ENCODE measurements at places on chromosomes 2 and 18.

GRCh38 chr2:200452377-200452776 lies 57.5 kb downstream of the KCTD18 start:
- DNase-seq = no peak

DNA sequence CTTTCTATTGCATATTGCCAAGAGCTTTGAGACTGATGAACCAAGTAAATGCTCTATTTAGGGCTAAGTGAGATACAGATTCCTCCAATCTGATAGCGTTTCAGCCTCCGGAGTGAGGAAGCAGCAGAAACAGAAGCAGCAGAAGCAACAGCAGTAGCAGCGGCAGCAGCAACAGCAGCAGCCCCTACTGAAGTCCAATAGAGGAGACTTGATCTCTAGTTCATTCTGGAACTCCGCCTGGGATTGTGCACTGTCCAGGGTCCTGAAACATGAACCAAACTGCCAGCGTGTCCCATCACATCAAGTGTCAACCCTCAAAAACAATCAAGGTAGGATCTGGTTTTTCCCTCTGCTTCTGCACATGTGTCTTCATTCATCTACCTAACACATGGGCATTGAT lies at the start of gene DPP10:
TSS of gene DPP10 (plus strand) at position 132 of the 400 bp plus-strand sequence.
- no peak for DNase-seq

GRCh38 chr2:191696001-191696400 lies 18.1 kb downstream of the NABP1 start:
- DNase-seq = peak; percentile 88

- peak; percentile 70 for DNase-seq
Observed at GRCh38 chr2:209472112-209472832, 48.4 kb downstream of the MAP2 start.

GRCh38 chr18:63908858-63909257 lies 1.1 kb downstream of the SERPINB10 start:
- no peak for DNase-seq

DNA sequence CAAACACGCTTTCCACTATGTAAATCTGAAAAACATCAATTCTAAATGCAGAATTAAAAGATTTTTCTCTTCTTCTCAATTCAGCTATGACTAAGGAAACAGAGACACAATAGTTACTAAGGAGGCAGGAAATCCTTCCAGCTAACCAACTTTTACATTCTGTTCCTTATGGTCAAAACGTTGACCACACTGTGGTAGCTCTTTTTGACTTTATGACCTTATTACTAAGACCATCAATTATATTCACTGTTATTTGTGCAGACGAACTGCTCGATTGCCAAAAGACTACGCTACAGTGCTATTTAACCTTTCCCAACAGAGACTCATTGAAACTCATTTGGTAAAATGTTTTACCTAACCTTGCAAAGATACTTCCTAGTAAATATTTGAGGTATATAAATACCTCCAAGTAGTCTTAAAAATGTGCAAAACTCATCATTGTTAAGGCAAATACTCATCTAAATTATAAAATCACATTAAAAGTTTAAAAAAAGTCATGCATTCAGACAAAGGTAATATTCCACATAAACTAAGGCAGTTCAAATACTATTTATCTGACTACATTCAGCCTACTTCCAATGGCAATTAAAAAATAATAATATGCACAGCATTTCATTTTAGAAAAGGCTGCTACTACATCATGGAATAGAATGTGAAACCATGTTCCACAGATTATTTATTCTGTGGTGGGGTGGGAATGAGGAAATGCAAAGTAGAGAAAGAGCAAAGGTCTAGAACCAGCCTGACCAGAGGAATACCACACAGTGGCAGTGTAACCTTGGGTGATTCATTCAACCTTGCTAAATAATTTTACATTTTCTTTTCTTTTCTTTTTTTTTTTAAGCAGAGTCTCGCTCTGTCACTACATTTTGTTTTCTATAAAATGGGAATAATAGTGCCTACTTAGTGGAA lies 139.9 kb downstream of the THADA start:
- peak; percentile 97 for DNase-seq

- no peak for DNase-seq
Observed at GRCh38 chr2:43699761-43700160, 23.5 kb upstream of the C1GALT1C1L start.

DNA sequence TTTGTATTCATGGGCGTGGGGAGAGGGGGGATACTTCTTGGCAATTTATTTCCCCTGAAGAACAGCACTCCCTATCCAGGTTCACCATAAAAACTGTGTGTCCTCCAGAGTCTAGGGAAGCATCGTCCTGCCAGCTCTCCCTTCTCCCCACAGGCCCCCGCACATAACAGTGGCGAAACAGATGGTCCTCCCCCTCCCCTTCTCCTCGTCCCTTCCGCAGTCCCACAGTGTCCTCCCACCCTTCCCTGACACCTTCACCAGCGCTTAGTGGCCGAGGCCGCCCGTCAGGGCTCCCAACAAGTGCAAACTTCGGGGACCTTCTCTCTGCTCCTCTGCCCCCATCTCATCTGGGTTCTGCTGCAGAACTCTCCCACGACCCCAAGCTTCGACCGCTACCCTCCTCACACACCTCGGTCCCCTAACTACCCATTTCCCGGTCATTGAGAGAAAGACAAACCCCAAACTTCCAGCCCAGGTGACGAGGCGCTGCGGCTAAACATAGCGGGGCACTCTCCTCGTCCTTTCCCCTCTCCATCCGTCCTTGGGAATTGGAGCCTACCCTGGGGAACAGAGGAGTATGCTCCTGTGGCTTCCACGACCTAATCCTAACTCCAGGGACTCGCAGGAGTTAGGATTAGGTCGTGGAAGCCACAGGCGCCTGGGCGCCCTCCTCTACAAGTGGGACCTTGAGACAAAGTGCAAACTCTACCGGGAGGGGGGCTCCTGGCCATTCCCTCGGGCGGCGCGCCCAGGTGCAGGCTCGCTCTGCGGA lies 971 bp downstream of the ZNF385B start:
- DNase-seq = no peak

GRCh38 chr2:111201214-111201613 lies 80.5 kb downstream of the BCL2L11 start:
- DNase-seq = no peak

DNA sequence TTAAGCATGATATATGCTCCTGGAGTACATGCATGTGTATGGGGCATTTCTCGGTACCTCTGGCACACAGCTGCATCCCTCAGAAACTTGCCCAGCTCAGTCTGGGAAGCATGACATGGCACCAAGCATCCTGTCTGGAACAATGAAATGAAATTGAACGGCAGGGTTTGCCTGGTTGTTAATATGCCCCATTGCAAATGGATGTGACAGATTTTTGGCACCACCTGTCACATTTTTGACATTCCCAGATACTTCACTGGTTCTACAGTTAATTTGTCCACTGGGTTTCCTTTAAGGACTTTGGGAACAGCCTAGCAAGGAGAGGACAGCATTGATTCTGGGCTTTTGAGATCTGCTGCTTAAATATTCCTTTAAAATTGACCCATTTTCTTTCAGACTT lies 305.8 kb downstream of the TSN start:
- DNase-seq = no peak

GRCh38 chr2:96233880-96234316 lies 25.3 kb upstream of the STARD7 start:
- no peak for DNase-seq

GRCh38 chr2:199460846-199461710 lies 3.3 kb upstream of the SATB2 start:
- no peak for DNase-seq

DNA sequence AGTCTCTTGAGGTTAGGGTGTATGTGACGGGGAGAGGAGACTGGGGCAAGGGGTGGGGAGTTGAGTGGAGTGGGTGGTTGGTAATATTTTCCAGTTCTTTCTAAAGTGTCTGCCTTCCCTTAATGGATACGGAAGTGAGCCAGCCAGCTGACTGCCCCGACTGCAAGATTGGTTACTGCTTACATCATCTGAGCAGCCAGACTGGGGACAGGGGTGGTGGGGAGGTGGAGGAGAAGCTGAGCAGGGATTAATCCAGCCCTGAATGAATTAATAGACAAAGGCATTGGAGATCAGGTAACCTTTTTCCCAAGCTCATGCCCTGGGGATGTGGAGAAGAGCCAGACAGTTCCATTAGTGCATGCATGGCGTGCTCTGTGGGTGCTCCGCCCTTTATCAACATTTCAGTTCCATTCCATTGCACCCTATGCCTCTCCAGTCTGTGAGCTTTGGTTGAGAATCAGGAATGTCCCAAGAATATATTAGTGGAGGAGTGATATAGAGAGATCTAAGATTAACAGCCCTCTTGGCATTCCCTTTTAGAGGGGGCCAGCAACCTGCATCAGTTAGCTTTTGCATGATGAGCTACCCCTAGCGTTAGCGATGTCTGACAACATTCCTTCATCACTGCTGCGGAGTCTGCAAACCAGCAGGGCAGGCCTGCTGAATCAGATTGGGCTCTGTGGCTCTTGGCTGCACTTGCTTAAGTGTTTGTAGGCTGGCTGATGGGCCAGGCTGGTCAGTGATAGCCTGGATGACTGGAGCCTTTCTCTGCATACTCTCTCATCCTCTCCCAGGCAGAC lies 67.4 kb downstream of the TNP1 start:
- peak; percentile 87 for DNase-seq

- no peak for DNase-seq
Observed at GRCh38 chr2:175188761-175189160, 7.3 kb upstream of the ATP5MC3 start.

All from fibroblast of lung (primary cell).